ENCODE measurements at places on chromosomes 13 and 19. TPM values are rescaled to one million over a fixed set of nuclear protein-coding genes. Genes with fewer than 3 reads are reported as not detected.

CEBPA gene
- 70.6 TPM for total RNA-seq

C1QTNF9 gene
- total RNA-seq, result not detected

TSSK6 gene
- total RNA-seq, result 2.8 TPM

OLFM2 gene
- total RNA-seq, result 1.9 TPM

MEIOSIN gene
- not detected for total RNA-seq

SSC5D gene
- 2.6 TPM for total RNA-seq

ACP7 gene
- not detected for total RNA-seq

MUC16 gene
- total RNA-seq, result under 0.01 TPM

OR7A5 gene
- total RNA-seq, result not detected

ZNF304 gene
- 3.3 TPM for total RNA-seq

NCAN gene
- not detected for total RNA-seq

ZNF221 gene
- 1.4 TPM for total RNA-seq

GRCh38 chr19:29624489-29625185 lies 18.6 kb downstream of the POP4 start:
- no peak for DNase-seq

GRCh38 chr13:27104606-27105005 lies 67.0 kb downstream of the USP12 start:
- no peak for DNase-seq

DNA sequence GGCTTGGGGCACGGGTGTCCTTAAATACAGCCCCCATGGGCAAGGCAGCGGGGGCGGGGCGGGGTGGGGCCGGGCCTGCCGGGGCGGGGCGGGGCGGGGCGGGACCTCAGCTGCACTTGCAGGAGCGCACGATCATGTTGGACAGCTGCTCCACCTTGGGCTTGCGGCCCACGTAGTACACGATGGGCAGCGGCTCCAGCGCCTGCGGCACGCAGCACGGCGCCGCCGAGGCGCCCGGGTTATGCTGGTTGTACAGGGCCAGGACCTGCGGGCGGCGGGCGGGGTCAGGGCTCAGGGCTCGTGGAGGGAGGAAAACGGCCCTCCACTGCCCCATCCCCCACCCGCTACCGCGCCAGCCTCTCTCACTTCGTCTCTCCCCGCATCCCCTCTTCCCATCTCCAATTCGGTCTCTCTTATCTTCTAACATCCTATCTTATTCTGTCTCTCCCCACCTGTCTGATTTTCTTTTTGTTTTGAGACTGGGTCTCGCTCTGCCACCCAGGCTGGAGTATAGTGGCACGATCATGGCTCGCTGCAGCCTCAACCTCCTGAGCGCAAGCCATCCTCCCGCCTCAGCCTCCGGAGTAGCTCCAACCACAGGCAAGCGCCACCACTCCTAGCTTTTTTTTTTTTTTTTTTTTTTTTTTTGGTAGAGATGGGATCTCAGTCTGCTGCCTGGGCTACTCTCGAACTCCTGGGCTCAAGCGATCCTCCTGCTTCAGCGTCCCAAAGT lies 21.1 kb downstream of the CCDC97 start:
- no peak for DNase-seq

GRCh38 chr19:19884583-19884982 lies 16.2 kb upstream of the ZNF93 start:
- no peak for DNase-seq

- peak; percentile 77 for DNase-seq
Measured at GRCh38 chr19:49690656-49691242, at the start of gene CPT1C. Gene CPT1C, plus strand, starts transcription at chr19:49691116. Its CDS starts 1,137 bp downstream, at chr19:49692253.

DNA sequence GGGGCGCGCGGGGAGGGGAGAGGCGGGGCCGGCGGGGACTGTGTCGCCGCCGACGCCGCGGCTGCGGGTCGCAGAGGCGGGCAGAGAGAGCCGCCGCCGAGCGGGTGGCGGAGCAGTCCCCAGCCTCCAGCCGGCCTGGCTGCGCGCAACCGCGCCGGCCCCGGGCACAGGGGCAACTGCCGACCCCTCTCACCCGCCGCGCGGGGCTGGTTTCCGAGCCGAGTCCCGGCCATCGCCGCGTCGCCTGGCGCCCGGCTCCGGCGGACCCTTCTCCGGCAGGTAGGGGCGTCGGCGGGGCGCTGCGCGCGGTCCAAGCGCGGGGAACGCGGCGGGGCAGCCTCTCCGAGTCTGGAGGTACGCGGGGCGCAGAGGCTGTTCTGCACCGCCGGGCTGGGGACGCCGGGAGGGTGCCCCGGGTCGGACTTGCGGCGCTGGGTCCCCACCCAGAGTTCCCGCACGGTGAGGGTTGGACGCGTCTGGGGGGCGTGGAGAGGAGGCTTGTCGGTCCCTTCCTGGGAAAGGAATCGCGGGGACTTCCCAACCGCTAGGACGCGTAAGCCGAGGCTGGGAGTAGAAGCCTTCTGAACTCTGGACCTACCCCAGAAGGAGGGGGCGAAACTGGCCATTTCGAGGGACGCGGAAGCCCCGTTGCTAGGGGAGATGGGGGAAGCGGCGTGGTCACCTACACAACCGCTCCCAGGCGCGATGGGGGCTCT lies 133.6 kb upstream of the MYO16 start:
- DNase-seq, result no peak

GRCh38 chr19:27392027-27392632 lies 1820.8 kb downstream of the UQCRFS1 start:
- DNase-seq, result peak; percentile 22

- DNase-seq, result no peak
Measured at GRCh38 chr13:102002287-102002686, 399.6 kb downstream of the FGF14 start.

DNA sequence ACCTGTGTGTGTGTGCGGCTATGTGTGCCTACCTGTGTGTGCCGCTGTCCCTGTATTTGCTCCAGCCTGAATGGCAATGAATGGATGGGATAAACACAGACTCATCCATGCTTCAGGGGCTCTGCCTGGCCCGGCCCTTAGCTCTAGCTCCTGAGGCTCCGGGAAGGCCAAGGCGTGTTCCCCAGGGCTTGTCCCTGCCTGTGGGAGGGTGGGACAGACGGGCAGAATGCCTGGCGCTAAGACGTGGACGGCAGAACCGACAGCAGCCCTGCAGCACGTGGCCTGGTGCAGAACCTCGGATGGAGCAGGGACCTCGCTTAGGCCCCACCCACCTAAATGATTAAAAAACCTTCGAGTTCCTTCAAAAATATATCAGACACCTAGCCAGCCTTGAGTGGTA lies 57.8 kb upstream of the C13orf46 start:
- no peak for DNase-seq

GRCh38 chr13:64869539-64869938 lies 2360.6 kb downstream of the PCDH9 start:
- no peak for DNase-seq

DNA sequence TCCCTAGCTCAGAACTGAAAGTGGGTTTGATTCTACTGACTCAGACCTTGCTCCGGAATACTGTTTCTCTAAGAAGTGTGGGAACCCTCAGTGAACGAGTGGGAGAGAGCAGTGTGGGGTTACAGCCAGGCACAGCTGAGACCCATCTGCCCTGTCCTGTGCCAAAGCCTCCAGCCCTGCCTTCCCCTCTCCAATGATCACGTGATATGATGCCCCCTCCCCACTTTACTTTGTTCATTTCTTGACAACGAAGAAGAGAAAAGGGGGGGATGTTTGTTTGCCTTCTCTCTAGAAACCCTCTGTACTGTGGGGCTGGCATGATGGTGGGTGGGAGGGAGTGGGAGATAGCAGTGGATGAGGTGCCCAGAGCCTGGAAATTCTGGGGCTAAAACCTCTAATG lies 96.0 kb downstream of the RNASEH2B start:
- DNase-seq, result no peak

- DNase-seq, result peak; percentile 36
Measured at GRCh38 chr13:110471833-110472162, 89.7 kb downstream of the RAB20 start.

DNA sequence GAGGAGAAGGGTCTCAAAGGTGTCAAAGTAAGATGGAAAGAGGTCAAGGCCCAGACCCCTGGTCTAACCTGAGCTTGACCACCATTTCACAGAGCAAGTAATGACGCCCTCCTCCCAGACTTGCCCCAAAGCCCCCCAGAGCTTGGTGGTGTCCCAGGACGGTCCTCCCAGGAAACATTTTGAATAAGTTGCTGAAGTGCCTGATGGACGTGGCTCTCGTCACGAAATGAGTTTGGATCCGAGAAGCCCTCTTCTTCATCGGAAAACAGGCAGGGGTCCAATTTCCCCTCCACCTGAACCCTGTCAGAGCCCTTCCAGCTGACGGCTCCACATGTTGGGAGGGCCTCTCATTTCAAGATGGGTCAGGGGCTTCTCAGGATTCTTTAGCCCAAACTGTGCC lies 54.5 kb upstream of the TPM4 start:
- DNase-seq, result no peak

- no peak for DNase-seq
Measured at GRCh38 chr13:111252446-111253364, 67.7 kb upstream of the TEX29 start.
